Activated CD8-positive, alpha-beta T cell treated with anti-CD3 and anti-CD28 coated beads for 36 hours (primary cell): ENCODE measurements at places on chromosomes 7 and 10.
A peak's percentile ranks its signal among the peaks of the same experiment; 100 is the strongest.

- peak; percentile 25 for DNase-seq
Measured at GRCh38 chr7:28958235-28958979, at the start of gene TRIL. Gene TRIL (minus strand): TSS chr7:28958330. CDS start chr7:28958046, 284 bp downstream.

DNA sequence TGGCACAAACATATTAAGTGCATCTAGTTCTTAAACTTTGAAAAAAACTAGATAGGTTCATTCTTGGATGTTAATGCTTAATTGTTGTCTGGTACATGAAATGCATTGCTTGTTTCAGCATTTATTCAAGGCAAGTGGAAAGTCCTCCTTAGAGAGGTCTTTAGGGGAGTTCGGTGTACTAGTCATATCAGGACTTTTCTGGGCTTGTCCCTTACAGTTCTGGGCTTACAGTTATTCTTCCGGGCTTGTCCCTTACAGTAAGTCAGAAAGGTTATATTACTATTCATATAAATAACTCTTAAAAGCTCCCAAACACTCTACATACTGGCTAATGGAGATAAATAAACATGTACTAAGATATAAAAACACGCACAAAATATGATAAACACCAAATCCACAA lies 61.6 kb upstream of the MRLN start:
- no peak for DNase-seq

DNA sequence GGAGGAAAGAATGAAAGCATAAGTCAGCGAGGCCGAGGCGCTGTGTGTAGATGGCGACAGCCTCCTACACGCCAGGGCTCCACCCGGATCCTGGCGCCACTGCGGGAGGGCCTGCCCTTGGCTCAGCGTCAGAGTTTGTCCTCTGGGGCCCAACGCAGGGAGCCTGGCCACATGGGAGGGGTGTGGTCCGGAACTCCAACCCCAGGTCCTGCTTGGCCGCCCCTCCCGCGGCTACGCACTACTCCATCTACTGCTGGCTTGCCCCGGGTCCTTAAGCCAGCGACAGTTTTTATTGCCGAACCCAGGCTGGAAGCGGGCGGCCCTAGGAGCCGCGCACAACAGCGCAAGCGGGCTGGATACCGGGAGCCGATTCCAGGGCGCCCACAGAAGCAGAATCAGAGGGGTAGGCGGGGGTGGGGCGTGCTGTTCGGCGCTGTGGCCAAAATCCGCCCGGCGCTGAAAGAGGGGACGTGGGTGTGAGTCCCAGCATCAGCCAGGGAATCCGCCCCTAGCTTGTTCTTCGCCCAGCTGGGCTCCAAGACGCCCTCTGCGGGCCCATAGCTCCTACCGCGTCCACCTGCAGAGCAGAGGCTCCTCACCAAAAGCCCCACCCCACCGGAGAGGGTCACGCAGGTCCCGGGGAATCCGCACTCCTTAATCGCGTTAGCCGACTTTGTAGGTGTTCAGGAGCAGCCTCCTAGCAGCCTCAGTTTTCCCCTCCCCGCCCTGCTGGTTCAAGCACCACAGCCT lies 4.5 kb downstream of the KAZALD1 start:
- DNase-seq, result peak; percentile 72

DNA sequence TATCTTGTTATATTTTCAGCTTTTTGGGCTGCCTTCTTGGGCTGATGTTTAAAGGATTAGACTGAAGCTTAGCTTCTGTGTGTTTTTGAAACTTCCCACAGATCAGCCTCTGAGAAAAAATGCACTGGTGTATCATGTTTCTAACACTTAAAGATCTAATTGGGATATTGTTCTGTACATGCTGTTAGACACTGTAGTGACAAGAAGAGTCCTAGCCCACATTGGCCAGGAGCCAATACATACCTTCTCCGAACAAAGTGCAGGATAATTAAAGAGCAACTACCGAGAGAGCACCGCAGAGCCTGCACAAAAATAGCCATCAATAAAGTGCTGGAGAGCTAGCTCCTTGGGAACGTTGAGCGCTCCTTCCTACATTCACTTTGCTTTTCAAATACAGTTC lies 289.4 kb upstream of the SP8 start:
- DNase-seq, result no peak

- DNase-seq, result no peak
Measured at GRCh38 chr10:34813626-34814222, 1.4 kb downstream of the PARD3 start.

DNA sequence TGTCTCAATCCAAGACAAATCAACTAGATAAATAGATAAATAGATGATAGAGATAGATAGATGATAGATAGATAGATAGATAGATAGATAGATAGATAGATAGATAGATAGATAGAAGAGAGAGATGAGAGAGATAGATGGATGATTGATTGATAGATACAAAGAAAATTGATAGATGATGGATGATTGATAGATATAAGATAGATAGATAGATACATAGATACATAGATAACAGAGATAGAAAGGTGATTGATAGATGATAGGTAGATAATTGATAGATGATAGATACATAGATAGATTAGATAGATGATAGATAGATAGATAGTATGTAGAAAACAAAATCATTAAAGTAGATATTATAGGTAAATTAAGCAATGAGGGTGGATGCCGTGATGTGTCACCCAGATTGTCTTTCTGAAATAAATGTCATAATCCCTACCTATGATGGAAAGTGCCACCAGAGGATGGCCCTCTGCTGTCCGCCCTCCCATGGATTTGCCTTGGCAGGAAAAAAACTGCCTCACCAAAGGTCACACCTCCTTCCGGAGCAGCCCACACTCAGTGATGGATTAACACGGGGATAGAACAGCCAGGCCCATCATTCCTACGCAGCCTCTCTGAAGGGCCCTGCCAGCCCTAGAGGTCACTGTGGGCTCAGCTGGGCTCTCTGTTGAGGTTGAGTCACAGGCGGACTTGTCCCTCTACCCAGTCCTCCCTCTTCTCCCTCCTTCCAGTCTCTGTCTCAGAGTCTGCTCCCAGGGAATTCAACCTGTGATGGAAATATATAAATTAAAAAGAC lies 50.8 kb downstream of the KCNH2 start:
- DNase-seq, result no peak

- DNase-seq, result no peak
Measured at GRCh38 chr10:45354261-45354660, 19.8 kb upstream of the ALOX5 start.

DNA sequence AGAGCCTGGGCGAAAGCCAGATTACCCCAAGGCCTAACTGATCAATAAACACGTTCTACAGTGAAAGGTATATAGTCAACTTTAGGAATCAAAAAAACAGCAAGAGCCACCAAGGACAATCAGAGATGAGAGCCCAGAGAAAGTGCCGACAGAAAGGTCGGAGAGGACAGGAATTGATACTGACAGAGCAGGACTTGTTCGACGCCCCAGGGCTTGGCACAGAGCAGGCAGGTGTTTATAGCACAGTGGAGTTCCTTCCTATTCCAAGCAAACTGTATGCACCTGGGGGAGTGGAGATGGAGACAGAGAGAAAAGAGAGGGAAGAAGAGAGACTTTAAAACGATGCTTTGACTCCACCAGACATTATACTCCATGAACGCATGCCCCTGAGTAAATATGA lies 39.5 kb downstream of the PPP1R3C start:
- no peak for DNase-seq

- peak; percentile 37 for DNase-seq
Measured at GRCh38 chr10:124221356-124222317, 128.2 kb upstream of the CHST15 start.

DNA sequence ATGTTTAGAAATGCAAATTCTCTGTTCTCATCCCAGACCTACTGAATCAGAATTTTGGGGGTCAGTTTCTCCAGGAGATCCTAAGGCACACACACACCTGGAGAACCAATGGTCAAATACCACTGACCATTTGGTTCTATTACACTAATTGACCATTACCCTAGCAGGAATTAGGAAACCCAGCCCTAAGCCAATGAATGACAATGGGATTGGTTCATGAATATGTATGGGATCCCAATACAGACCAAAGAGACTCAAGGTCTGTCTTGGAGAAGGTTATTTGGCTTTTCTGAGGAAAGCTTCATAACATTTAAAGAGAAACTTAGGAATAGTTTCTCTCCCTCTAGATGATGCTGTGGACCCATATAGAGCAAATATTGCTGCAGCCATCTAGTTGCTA lies 317.0 kb downstream of the BMPER start:
- no peak for DNase-seq

- no peak for DNase-seq
Measured at GRCh38 chr10:124740369-124741280, 3.6 kb downstream of the FAM53B start.

- DNase-seq, result no peak
Measured at GRCh38 chr7:25931156-25931555, 220.8 kb upstream of the NFE2L3 start.

DNA sequence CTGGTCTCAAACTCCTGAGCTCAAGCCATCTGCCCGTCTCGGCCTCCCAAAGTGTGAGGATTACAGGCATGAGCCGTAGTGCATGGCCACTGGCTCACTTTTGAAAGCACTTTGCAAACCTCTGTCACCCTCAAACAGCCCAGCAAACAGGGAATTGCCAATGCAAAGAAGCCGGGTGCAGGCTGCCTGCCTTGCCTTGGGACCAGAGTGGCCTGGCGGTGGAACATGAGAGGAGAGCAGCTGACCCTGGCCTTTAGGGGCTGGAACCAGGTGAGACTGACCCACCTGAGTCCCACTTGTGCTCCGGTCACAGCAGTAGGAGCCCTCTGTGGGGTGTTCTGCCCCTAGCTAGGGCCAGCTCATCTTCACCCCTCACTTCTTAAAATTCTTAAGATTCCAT lies 237.1 kb upstream of the GALNT17 start:
- DNase-seq, result no peak

GRCh38 chr7:157568106-157568769 lies 231.4 kb downstream of the DNAJB6 start:
- no peak for DNase-seq

GRCh38 chr10:101012525-101013364 lies 13.1 kb downstream of the LZTS2 start:
- DNase-seq, result peak; percentile 92

- peak; percentile 40 for DNase-seq
Measured at GRCh38 chr10:14507176-14507575, 176.5 kb upstream of the FRMD4A start.

- no peak for DNase-seq
Measured at GRCh38 chr7:74153736-74154135, 20.4 kb upstream of the EIF4H start.

- DNase-seq, result no peak
Measured at GRCh38 chr7:74044366-74045350, 16.7 kb downstream of the ELN start.

DNA sequence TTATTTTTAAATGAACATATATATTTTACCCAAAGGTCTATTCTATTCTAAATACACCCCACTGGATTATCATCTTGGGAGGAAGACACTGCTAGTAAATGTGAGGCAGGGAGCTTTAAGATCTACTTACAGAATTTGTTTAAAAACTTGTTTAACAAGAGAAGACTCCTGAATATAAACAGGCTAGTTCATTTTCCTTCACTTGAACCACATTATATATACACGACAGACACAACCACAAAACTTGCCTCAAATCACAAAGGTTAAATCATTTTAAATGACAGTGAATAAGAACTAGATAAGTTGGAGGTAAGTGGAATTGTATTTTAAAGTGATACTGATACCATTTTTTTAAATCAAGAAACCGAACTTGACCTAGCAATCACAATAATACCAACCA lies 109.2 kb downstream of the ATE1 start:
- DNase-seq, result no peak

DNA sequence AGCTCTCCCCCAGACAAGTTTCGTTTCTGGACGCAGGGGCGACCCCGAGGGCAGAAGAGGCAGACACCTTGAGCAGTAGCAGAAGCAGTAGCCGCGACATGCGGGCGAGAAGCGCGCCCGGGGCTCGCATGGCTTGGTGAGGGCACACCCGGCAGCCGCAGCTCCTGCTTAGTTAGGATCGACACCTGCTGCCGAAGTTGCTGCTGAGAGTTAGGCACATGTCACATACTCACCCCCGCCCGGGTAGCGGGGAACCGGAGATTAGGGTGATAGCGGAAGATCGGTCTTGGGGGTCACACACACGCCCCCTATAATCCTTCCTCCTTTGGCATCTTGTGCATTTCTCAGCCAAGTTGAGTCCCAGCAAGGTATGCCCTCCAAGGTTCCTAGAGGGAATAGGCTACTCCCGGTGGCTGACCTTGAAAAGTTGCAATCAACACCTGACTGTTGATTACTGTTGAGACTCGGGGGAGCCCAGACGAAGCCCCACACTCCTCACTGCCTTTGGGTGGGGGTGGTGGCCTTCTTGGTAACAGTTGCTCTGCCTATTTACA lies 668 bp downstream of the GPR37 start:
- peak; percentile 42 for DNase-seq

GRCh38 chr7:119918185-119918584 lies 354.8 kb upstream of the KCND2 start:
- DNase-seq, result no peak

GRCh38 chr10:26799342-26799741 lies 61.4 kb downstream of the ABI1 start:
- peak; percentile 48 for DNase-seq

GRCh38 chr7:131839967-131840690 lies 283.7 kb upstream of the PODXL start:
- DNase-seq, result no peak

DNA sequence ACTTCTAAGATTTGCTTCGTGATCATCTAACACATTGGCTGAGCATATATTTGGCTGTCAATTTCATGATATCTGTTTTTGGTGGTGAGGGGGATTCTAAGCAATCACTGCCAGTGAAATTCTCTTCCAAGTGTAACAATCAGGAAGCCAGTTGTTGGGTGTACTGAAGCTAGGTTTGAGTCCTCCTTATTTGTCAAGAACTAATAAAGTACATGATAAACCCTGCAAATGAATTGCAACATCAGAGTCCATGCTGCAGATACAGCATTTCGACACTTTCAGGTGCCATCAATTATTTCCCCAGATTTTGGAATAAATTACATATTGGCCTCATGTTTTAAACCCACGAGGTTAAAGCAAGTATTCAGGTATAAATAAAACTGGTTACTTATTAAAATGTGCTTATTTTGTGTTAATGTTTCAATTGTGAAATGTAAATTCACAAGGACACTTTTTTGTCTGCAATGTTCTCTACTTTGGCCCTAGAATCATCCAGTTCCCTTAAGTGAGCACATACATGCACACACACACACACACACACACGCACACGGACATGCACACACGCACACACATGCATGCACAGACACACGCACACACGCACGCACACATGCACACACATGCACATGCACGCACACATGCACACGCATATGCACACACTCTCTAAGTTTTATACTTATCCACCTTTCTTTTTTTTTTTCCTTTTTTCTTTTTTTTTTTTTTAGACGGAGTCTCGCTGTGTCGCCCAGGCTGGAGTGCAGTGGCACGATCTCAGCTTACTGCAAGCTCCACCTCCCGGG lies 510.2 kb upstream of the KLF6 start:
- no peak for DNase-seq

DNA sequence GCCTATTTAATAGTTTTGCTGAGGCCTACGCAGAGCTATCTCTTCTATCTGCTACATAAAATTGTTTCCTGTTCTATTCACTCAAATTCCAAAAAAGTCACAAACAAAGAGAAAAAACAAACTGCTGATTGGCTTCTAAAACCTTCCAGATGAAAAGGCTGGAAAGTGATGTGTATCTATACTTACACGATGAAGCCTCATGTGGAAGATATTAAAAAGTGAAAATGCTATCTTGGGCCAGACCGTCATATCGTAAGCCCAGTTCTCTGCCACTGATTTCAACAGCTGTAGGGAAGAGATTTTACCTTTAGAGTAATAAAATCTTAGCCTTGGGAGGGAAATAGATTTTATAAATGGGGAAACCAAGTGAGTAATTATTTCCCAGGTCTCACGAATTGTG lies 394.8 kb downstream of the KIF20B start:
- no peak for DNase-seq
